ENCODE measurements at places on chromosomes 1 and 21.

DNA sequence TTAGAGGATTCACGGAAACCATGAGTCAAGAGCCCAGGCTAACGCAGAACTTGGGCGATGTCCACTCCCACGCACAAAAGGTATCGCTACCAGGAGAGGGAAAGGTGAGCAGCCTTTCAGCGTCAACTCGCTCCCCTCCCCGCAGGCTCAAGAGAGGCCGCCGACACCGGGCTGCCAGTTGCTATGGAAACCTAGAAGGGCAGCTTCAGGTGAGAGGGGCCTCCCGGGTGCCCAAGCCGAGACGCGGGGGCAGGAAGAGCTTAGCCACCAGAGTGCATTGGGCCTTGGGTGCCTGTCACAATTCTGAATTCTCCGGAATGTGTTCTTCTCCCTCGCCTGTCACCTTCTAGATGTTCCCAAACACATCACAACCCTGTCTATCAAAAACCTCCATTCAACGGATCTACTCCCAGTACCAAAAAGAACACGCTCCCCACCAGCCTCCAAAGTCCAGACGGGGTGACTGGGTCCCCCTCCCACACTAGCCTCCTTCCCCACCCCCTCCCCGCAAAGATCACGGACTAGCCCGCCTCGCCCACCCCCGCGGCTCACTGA lies 694 bp downstream of the MEAF6 start:
- DNase-seq = no peak

GRCh38 chr1:6418668-6419396 lies 887 bp downstream of the HES2 start:
- no peak for DNase-seq

GRCh38 chr1:169086603-169087455 lies 19.7 kb upstream of the ATP1B1 start:
- no peak for DNase-seq

DNA sequence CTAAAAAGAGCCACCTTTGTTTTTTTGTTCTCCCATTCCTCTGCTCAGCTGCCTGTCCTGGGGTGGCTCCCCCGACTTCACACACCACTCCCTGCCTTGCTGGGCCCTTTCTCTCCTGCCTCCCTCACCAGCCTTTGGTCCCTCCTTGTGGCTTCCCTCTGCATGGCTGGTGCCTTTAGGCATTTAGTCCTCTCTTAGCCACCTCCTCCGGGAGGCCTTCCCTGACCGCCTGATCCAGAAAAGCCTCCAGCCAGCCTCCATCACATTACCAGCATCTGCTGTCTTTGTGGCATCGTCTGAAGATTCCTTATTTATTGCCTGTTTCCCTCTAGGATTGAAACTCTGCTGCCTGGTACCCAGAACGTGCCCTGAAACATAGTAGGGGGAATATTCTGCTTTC lies 46.2 kb upstream of the ACOT11 start:
- no peak for DNase-seq

GRCh38 chr1:184945029-184945428 lies 29.3 kb downstream of the NIBAN1 start:
- DNase-seq = peak; percentile 62

GRCh38 chr1:204207136-204207616 lies 6.6 kb downstream of the GOLT1A start:
- DNase-seq = peak; percentile 25

GRCh38 chr1:94642617-94643321 lies 101.2 kb upstream of the F3 start:
- no peak for DNase-seq
